ENCODE measurements at places on chromosomes 1 and 21.

GRCh38 chr1:97911266-97912215 is 9.3 kb downstream of the DPYD start:
- DNase-seq: no peak

GRCh38 chr1:942864-943533 is 16.1 kb downstream of the NOC2L start:
- DNase-seq: no peak

DNA sequence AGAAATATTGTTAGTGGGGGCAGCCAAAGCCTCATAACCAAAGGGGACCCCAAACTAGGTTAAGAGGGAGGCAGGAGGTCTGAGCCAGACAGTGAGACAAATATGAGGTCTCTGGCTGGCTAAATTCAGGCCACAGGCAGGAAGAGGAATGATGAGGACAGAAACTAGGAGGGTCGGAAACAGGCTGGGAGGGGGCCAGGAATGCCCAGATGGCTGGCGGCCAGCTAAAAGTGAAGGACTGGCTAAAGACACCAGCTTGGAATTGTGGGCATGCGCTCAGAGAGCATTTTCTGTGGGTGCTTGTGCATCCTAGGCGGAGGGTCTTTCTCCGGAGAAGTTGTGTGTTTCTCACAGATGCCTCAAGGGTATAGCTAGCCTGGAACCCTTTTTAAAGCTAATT is 77.0 kb downstream of the PGM1 start:
- no peak for DNase-seq

DNA sequence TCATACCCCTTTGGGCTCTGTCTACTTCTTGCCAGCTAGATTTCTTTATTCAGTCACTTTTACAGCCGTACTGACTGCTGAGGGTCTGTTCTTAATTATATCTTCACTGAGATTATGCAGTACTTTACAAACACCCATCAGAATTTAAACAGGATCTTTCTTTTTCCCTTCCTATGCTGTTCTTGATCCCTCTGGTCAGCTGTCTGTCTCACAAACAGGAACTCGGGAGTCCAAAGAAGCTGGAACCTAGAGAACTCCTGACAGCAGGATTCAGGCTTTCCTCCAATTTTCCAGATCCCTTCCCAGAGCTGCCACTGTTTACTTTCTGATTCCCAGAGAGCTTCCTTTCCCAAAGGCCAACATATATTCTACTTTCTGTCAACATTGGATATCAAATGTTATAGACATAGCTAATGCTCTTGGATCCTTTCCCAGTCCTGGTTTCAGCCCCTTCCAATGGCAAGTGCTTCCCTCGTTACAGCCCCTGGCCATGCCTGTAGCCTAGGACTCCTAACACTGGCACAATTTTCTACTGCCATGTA is 59.5 kb downstream of the ATP2B4 start:
- no peak for DNase-seq

DNA sequence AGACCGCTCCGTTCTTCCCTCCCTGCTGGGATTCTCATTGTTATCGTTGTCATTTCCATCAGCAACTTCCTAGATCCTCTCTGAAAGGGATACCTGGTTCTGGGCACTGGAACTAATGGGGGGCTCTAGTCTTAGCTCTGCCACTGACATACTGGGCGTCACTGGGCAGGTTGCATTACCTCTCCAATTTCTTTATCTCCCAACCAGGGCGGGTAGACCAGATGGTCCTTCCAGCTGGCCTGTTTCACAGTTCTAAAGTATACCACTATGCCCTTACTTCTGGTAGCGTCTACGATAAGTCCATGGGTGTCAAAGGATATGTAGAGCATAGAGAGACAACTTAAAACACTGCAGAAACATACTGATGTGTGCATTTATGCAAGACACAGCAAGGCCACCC is 1.4 kb downstream of the GPR37L1 start:
- no peak for DNase-seq

DNA sequence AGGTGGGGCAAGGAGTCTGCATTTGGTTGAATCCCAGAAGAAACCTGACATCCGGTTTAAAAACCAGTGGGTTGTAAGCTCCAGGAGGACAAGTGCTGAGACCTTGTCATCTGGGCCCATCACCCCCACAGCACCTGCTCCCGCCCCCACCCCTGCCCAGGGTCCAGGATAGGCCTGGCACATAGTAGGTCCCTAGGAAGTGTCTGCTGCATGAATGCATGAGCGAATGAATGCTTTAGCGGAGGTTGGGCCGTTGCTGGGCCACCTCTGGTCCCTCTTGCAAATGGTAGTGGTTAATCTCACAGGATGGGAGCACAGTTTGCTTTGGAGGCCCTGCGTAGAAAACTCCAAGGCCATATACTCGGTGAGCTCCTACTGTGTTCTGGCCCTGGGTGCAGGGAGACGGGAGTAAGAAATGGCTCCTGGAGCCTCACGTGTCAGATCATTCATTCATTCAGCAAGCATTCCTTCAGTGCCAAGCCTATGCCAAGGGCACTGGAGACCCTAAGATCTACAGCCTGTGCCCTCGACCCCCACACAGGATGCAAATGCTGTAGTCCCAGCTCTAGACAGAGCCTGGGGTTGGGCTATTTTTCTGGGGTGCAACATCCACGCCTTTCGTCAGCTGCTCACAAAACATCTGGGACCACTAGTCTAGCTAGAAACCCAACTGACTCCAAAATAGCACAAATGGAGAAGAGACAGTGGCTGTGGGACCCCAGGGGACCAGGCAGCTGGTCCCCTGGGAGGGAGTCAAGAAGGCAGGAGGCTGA is 28.9 kb downstream of the EPHA2 start:
- no peak for DNase-seq

- no peak for DNase-seq
These were observed 282.2 kb downstream of the RRAGC start for GRCh38 chr1:38577385-38577784.

DNA sequence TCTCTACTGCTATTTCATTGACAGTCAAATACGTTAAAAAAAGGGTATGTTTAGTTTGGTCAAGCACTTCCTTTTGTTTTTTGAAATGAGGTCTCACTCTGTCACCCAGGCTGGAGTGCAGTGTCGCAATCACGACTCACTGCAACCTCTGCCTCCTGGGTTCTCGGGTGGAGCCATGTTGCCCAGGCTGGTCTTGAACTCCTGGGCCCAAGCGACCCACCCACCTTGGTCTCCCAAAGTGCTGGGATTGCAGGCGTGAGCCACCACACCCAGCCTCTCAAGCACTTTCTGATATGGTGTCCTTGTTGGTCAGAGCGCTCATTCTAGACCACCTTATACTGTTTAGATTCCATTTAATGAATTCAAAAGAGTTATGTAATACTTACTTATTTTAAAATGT is 20.9 kb upstream of the RHBDL2 start:
- no peak for DNase-seq

- DNase-seq: no peak
These were observed 34.7 kb downstream of the SLC1A7 start for GRCh38 chr1:53107570-53108322.

DNA sequence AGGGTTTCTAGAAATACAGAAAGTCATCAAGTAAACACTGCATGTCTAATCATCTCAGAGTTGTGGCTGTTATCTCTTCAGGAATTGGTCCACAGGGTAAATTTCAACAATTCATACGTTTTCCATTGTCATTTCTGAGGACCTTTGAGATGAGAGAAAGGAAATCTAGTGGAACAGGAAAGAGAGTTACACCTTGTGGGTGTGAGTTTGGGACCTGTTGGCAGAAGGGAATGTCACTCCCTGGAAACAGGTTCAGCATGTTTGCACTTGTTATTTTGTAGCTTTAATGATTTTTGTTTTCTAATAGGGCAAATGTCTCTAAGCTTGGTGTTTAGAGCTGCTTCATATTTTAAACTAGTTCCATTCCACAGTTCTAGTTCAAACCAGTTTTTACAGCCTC is 5.6 kb downstream of the TMEM167B start:
- DNase-seq: no peak

DNA sequence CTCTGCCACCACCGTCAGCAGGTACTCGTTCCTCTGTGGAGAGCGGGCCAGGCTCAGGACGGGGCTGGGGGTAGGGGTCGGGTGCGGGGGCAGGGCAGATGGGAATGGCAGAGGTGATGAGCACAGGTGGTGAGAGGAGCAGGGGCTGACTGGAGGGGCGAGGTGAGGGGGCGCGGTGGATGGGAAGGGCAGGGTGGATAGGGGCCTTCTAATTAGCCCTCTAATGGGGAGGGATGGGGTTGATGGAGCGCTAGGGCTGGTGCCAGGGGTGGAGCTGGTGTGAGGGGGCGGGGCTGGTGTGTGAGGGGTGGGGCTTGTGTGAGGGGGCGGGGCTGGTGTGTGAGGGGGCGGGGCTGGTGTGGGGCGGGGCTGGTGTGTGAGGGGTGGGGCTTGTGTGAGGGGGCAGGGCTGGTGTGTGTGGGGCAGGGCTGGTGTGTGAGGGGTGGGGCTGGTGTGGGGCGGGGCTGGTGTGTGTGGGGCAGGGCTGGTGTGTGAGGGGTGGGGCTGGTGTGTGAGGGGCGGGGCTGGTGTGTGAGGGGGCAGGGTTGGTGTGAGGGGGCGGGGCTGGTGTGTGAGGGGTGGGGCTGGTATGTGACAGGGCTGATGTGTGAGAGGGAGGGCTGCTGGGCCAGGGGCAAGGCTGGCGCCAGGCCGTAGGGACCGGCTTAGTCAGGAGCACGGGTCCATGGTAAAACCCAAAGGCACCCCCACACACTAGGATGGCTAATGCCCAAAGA is 5.9 kb downstream of the KRTAP10-1 start:
- DNase-seq: no peak

GRCh38 chr1:92764116-92764515 is 20.8 kb downstream of the EVI5 start:
- no peak for DNase-seq

GRCh38 chr21:39845571-39846130 is 21.6 kb upstream of the PCP4 start:
- DNase-seq: no peak

GRCh38 chr1:180382326-180383115 is 119.9 kb downstream of the ACBD6 start:
- no peak for DNase-seq

- DNase-seq: no peak
These were observed 23.2 kb upstream of the CNIH3 start for GRCh38 chr1:224592636-224593582.

DNA sequence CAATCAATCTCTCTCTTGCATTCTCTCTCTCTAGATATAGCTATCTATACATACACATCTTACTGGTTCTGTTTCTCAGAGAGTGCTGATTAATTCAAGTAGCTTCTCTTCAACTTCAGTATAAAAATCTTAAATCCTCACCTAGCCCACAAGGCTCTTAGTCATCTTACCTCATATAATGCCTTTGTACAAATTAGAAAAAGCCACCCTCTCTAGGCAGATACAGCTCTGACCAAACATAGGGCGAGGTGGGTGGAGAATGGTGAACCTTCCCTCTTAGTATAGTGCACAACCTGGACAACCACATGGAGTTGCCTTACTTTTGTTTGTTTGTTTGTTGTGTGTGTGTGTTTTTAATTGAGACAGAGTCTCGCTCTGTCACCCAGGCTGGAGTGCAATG is 5.1 kb upstream of the INAVA start:
- no peak for DNase-seq

DNA sequence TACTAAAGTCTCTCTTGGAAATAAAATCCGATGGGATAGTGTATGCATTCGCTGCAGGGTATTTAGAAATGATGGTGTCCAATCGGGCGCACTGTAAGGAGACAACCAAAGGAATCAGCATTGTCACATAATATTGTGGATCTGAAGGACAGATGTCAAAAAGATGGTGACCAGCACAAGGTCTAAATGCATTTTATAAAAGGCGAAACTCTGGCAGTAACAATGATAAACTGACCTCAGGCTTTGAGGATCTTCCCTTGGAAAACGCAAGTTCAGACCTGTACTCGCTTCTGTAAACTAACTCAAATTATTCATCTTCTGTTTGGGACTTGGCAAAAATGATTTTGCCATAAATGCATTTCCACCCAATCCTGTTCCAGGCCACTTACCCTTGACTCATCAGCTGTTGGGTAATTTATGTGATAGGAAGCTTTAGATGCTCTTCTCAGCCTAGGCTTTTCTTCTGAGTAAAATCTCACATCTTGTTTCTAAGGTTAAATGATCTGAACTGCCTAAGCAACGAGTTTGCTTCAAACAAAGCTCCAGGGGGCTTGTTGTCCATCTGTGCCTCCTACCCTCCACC is 33.8 kb downstream of the STPG1 start:
- DNase-seq: no peak

DNA sequence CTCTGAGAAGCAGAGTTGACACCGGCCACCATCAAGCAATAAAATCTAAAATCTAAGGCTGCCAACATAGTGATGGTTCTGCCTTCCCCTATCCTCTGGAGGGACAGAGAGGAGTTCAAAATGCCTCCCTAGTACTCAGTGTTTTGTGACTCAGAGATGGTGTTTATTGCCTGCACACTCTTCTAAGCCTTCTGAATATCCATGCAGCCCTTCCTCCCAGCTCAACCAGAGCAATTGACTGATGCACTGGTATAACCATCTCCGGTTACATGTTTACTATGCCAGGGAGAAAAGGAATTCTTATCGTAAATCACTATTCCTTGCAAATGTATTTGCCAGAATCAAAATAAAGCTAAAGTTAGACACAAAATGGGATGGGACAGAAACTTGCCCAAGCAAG is 132.9 kb upstream of the RAB4A start:
- no peak for DNase-seq

DNA sequence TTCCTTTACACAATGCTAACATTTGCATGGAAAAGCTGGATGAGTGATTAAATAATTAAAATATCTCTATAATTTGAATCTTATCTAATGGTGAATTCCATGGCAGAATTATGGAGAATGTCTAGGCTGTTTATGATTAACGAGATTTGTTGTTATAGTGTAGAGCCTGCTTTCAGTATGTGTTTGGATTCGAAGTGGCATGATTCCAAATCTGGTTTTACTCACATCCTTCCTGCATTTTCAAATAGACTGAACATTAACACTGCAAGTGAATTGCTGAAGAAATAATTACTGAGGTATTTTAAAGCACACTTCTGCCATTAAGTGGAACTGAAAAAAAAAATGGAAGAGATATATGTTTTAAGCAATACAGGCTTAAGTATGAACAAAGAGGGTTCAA is 5.1 kb upstream of the NEK7 start:
- no peak for DNase-seq

DNA sequence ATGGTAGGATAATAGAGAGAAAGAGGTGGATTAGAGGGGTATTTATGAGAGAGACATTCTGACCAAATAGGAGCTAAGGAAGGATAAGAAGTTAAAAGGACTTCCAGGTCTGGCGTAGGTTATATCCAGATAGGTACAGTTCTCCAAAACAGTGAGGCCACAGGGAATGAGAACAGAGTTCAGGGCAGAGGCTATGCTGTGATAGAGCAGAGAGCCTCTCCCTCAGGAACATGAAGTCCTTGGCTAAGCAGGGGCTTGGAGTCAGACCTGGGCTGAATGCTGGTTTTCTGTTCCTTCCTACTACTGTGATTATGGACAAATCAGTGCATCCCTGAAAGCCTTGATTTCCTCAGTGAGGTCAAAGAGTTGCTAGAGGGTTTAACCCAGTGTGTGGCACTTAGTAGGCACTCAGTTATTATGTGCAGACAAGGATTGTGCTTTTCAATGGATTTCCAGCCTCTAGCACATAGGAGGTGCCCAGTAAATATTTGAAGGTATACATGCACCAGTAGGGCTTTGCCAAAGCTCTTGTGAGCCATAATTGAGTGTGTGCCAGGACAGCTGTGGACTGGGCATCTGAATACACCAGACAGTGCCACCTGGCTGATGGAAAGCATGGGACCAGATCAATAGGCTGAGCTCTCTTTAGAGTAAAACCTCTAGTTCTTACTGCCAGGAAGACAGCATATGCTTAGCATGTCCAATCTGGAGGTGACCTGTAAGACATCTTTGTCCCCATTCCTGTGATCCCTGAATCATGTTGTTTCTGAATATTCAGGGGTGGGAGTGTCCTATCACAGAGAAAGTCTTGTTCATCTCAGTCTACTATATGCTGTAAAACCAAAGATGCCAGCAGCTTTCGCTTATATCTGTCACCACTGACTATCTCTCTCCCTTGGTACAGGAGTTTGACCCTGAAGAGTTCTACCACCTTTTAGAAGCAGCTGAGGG is 111.1 kb downstream of the PIK3R3 start:
- DNase-seq: no peak
